ENCODE measurements at places on chromosomes 5 and 9.

DNA sequence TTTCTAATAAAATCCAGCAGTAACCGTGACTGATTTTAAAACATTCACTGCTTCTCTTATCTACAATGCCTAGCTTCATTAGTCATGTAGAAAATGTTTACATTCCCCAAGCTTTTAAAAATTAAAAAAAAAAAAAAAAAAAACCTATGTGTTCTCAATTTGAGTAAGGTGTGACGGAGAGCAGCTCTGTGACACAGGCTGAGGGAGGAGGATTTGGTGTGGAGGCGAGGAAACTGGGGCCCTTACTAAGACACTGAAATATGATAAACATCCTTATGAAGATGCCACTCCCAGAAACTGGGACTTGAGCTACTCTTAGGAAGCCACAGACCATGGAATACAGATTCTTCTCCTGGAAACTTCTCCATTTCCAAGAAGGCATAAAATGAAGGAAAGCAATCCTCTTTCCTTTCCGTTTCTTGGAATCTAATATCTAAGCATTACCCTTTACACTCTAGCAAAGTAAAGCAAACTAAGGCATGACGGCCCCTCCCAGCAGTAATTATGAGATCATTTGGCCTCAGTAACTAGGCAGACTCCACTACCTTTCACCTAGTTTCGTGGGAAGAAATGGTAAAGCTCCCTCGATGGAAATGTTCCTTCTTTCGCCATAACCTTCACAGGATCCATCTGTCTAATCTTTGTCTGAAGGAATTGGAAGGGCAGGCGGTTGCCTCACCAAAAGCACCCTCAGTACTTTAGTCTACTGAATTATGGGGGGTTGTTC, 23.5 kb downstream of the GRAMD2B start:
- no peak for DNase-seq

DNA sequence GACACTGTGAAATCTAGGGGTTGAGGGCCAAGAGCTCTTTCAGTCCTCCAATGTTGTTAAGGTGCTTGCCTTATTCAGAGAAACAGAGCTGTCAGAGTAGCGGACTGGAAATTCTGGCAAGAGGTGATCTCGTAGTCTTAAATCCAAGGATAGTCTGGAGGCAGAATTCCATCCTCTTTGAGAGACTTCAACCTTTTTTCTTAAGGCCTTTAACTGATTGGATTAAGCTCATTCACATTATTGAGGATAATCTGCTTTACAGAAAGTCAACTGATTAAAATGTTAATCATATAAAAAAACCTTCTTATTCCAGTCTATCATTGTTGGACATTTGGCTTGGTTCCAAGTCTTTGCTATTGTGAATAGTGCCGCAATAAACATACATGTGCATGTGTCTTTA, 243.1 kb upstream of the COX7C start:
- DNase-seq = no peak

- DNase-seq = no peak
These were observed 75.5 kb downstream of the ZNF354C start for GRCh38 chr5:179135441-179136215.

GRCh38 chr9:84969084-84969483, 299.6 kb downstream of the NTRK2 start:
- no peak for DNase-seq

- DNase-seq = no peak
These were observed 4.0 kb downstream of the MAN2A1 start for GRCh38 chr5:109693535-109694400.

All from NCI-H446 (cell line).